Hematopoietic multipotent progenitor cell treated with erythropoietin and hydrocortisone succinate and interleukin-3 and kit ligand, for 4 days (in vitro differentiated cells): ENCODE measurements at places on chromosomes 2 and 18.

- DNase-seq: no peak
Measured at GRCh38 chr18:5250603-5251002, 44.9 kb downstream of the ZBTB14 start.

DNA sequence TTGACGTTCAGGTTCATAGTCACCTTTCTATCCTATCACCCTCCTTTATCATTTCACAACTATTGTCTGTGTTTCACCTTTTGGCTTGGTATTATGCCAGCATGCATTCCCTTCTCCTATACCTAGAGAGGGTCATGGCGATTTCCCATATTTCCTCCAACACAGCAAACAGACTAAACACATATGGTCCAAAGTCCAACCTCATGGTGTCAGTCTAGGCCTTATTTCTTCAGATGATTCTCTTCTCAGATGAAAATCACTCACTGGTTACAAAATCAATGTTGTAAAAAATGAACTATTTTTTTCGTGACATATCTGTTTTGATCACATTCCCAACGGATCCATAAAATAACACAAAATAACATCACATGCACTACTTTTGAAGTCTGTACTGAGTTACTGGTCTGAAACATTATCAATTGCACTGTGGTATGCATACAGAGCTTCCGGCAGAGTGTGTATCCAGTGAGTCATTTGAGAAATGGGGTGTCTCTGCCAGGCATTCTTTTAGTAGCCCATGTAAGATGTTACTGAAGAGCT lies 204.8 kb upstream of the GALNT5 start:
- no peak for DNase-seq

DNA sequence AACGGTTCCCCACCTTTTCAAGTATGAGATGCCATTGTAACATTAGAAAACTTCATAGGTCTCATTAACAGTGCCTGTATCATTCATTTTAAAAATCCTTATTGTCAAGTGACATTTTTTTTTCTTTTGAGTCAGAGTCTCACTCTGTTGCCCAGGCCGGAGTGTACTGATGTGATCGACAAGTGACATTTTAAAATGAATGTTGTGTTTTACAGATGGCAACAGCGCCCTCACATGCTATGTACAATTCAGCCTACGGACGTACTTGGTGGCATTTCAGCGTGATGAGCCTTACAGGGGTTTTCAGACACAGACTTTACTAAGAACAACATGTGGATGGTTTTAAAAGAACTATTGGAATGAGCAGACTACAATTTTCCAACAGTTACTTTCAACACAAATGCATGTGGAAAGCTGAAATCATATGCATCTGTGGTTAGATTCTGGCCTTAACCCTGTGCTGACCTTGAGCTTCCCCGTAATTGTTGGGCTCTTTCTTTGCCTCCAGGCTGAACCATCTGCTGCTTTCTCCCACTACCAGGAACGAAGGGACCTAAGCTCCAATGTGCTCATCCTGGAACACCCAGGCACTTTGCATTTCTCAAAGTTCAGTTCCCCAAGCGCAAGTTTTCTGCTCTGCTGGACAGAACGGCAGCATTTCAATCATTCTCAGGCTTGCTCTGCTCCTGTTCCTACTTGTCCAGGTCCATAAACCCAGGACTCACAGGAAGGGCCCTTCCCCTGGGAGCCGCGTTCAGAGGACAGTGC lies 119.9 kb upstream of the NDUFV2 start:
- peak; percentile 77 for DNase-seq

DNA sequence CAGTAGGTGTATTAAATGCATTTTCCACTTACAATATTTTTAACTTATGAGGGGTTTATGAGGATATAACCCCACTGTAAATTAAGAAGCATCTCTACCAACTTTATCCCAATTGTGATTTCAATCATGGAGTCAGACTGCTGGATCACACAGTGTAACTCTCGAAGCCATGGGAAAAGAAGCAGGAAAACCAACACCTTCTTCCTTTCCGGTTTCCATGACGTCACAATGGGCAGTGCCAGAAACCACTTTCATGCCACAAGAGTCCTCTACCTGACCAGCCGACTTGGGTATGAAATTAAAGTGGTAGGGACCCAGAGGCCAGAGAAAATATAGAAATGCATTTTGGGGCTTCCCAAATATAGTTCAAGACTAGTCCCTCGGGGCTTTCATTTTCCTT lies 4.2 kb downstream of the RNF152 start:
- DNase-seq: no peak

- no peak for DNase-seq
Measured at GRCh38 chr18:52352920-52353319, 12.9 kb downstream of the DCC start.

- DNase-seq: peak; percentile 4
Measured at GRCh38 chr2:214710729-214711128, 98.8 kb downstream of the BARD1 start.

DNA sequence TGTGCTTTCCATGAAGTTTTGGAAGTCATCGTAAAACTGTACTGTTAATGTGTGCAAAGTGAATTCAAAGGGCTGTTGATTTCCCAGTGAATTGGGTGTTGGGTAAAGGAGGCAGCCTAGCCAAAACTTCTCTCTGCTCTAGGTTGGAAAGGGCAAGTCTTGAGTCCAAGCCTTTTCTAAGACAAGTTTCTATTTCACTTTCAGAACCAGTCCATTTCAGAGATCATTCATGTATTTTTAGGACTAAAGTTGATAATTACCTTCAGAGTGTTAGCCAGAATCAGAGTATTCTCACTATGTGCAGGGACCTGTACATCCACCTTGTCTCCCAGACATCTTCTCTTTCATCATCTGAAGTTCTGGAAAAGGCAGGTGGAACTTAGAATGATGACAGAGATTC lies 636.1 kb upstream of the KLHL29 start:
- DNase-seq: no peak

GRCh38 chr2:70806013-70806412 lies 14.4 kb downstream of the CLEC4F start:
- no peak for DNase-seq

GRCh38 chr2:70887208-70887549 lies 48.5 kb upstream of the ATP6V1B1 start:
- no peak for DNase-seq

DNA sequence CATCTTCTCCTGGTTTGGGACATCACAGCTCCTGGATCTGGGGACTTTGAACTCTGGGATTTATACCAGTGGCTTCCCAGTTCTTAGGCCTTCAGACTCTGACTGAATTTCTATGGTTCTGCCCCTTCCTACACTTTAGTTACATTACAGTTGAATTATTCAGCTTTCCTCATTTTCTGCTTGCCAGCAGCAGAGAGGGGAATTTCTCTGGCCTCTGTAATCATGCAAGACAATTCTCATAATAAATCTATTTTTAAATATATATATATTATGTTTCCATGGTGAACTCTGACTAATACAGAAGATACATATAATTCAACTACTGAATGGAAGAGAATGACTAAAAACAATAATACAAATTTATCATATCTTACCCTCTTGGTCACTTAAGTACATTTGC lies 1478.6 kb upstream of the ACVR2A start:
- DNase-seq: no peak

GRCh38 chr2:121476684-121477083 lies 54.0 kb upstream of the RNU4ATAC start:
- peak; percentile 34 for DNase-seq

GRCh38 chr2:62653582-62654422 lies 51.7 kb upstream of the EHBP1 start:
- no peak for DNase-seq

GRCh38 chr2:169933124-169933711 lies 106.0 kb downstream of the UBR3 start:
- DNase-seq: peak; percentile 86

DNA sequence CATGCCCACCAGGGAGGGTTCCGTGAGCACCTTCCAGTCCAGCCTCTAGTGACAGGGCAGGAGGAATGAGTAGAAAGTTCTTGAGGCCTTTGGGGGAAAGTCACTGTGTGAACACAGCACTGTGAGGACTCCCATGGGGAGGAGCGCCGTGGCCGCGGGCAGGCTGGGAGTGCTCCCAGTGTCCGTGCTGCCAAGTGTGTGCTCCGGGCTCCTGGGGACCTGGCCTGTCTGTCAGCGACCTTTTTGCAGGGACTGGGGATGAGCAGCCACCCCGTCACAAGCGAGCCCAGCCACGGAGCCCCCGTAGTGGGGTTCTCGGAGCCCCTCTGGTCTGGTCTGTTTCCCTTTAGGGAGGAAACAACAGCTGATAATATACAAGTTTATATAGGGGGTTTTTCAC lies 36.8 kb downstream of the PDIA6 start:
- DNase-seq: no peak

DNA sequence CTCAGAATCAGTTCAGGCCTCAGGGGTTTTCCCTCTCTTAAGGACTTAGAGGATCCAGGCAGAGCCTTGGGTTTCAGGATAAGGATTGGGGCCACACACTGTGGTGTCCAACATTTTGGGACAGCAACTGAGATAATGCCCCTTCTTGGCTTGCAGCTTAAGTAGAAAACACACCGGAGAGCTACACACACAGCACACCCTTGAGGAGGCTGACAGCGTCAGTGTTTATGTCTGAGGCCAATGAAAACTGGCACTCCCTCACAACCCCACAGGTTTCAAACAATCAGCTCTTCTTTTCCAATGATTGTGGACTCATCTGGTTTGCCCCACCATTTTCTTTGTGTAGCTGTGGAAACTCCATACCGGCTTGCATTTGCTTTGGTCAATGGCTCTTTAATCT lies 257.7 kb downstream of the CDCA7 start:
- DNase-seq: no peak

GRCh38 chr18:54830866-54831265 lies 2.6 kb downstream of the RAB27B start:
- DNase-seq: peak; percentile 25

DNA sequence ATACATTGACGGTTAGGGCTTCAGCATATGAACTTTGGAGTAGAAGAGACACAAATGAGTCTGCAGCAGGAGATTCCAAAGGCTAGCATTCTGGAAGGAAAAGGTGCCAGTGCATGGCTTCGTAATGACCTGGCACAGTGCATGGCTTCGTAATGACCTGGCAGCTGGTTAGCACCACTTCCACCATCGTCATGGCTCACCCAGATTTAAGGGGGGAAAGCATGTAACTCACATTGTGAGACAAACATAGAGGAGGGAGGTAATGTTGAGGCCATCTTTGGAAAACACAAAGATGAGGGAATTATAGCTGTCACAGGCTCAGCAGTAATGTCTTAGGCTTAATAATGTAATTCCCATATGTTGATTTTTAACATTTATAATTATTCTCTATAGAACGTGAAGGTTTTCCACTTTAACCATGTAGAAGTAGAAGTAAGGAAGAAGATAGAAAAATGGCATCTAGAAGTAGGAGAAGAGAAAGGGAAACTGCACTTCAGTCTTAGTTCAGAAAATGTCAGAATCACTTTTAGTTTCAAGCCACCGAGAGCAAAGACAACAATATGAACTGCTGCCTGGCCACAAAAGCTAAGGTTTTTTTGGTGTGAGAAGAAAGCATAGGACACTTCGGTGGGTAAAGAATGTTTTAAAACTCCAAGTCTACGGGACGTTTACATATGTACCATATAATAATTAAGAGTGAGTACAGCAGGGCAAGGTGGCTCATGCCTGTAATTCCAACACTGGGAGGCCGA lies 6.8 kb upstream of the STK25 start:
- DNase-seq: no peak

DNA sequence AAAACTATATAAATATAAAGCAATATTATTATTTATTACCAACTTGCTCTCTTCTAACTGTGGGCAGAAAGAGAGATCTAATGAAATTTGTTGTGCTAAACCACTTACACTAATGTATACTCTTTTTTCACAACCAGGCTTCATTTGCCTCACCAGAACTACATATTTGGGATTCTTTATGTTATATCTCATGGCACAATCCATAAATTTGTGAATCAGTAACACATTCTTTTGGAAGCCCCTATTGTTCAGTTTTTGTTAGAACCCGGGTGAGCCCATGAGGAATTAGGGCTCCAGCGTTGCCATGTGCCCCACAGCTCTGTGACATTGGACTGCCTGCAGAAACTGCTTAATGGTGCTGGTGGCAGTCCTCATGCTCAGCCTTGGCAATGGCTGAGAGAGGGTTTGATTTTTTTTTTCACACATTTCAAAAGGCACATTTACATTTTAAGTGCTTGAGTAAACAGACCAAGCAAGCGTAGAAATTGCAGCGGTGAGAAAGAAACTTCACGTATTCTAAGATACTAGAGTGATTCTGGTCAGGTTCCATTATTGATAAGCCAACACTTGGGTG lies 15.3 kb downstream of the VIT start:
- no peak for DNase-seq
